ENCODE measurements at places on chromosomes 6 and 20.

DNA sequence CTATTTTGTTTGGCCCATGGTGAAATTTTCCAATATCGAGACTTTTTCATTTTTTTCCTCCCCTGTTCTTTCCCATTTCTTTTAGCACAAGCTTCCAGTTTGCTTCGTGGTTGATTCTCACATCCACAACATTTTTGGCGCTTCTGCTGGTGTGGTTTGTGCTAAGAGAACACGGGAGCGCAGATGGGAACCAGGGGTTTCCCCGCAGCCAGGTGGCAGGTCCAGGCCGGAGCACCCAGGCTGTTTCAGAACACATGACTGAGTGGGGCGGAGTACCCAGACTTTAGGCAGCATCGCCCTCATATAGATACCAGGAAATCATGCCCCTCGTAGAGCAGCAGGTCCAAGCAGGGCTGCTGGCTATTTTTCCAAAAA is 58.0 kb downstream of the SYTL3 start:
- DNase-seq, result no peak

DNA sequence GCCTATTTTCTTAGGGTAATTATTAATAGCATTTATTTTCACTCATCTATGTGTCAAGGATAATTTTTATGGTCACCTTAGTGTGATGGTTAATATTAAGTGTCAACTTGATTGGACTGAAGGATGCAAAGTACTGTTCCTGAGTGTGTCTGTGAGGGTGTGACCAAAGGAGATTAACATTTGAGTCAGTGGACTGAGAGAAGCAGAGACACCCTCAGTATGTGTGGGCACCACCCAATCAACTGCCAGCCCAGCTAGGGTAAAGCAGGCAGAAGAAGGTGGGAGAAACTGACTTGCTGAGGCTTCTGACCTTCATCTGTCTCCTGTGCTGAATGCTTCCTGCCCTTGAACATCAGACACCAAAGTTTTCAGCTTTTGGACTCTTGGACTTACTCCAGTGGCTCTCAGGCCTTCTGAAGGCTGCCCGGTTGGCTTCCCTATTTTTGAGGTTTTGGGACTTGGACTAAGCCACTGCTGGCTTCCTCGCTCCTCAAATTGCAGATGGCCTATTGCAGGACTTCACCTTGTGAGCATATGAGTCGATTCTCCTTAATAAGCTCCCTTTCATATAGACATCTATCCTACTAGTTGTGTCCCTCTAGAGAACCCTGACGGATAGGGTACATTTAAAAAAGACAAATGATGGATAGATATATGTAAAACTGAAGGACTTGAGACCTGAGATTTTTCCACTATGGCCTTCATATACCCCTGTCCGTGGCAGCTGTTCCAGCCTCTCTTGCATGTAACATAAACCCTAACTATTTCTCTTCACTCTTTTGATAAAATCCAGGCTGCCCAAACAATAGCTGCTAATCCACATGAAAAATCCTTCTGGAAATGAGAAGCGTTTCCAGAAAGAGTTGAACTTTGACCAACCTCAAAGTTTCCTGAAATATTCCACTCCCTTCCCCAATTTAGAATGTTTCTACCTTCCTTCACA is 62.1 kb upstream of the RGS17 start:
- DNase-seq, result no peak

GRCh38 chr6:116036075-116036773 is 24.5 kb downstream of the FRK start:
- DNase-seq, result no peak

GRCh38 chr6:154901876-154902552 is 93.1 kb upstream of the TIAM2 start:
- DNase-seq, result no peak

- DNase-seq, result no peak
These were observed 903 bp downstream of the CNKSR3 start for GRCh38 chr6:154509421-154510143.

- no peak for DNase-seq
These were observed 49.1 kb upstream of the PTPRT start for GRCh38 chr20:43238833-43239232.

DNA sequence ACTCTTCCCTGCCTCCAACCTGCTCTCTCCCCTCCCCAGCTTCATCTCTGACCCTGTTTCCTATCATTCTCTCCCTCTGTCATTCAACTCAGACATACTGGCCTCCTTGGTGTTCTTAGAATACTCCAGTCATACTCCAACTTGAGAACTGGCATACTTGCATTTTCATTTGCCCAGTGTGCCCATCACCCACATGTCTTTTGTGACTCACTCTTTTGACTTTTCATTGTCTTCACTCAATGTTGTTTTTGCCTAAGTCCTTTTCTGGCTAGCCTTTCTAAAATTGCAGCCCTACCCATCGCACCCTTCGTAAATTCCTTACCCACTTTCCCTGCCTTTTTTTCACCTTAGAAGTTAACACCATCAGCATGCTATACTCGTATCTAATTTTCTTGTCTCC is 77.0 kb upstream of the CD2AP start:
- no peak for DNase-seq

GRCh38 chr20:20663841-20664240 is 48.6 kb downstream of the RALGAPA2 start:
- DNase-seq, result no peak

DNA sequence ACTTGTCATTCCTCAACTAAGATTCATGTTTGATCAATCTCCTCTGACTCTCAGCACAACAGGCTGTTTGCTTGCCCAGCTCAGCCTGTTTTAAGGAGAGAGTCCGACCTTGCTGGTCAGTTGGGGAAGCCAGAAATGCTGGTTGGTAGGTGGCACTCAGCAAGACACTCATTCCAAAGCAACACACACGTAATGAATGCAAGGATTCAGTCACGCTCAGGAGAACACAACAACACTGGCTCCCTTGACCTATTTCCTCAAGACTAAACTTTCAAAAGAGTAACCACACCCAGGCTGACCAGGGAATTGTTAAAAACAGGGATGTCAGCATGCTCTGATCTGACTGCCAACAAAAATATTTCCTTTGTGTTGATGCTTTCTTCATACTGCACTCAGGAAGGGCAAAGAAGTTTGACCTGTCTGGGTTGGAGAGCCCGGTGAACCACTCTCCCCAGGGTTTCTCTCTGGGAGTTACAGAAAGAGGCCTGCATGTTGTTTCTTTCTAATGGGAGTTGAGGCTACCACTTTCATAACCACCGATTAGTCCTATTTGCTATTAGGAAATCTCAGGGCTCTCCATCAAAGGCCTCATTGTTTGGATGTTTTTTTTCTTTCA is 25.6 kb upstream of the PREP start:
- no peak for DNase-seq

- no peak for DNase-seq
These were observed 6.2 kb downstream of the C20orf204 start for GRCh38 chr20:64042054-64042781.
